ENCODE measurements at places on chromosomes 12 and 14.

DNA sequence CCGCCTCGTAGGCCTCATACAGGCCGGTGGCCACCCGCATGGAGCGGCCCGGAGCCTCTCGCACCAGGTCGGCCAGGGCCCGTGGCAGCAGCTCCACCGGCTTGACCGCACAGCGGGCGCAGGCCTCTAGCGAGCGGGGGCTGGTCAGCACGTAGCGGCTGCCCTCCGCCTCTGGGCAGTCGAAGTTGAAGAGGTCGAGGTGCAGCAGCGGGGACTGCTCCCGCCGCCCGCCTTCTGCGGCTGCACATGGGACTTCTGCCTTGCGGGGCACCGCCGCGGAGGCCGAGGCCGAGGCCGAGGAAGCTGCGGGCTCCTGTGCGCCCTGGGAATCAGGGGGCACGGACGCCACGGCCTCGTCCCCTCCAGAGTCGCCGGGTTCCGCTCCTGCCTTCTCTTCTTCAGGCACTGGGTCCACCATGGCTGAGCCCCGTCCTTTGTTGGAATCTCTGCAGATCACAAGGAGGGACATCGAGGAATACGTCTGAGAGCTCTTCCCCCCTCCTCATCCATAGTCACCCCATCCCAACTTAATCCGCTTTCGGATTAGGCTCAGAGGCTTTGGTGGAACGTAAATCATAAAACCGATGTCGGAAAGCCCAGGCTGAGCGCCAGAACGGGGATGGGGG is 1.4 kb downstream of the CCDC177 start:
- DNase-seq, result no peak

- DNase-seq, result no peak
These were observed 101.6 kb downstream of the BRMS1L start for GRCh38 chr14:35927727-35928126.

- no peak for DNase-seq
These were observed 4.3 kb upstream of the AP1G2 start for GRCh38 chr14:23571701-23572523.

DNA sequence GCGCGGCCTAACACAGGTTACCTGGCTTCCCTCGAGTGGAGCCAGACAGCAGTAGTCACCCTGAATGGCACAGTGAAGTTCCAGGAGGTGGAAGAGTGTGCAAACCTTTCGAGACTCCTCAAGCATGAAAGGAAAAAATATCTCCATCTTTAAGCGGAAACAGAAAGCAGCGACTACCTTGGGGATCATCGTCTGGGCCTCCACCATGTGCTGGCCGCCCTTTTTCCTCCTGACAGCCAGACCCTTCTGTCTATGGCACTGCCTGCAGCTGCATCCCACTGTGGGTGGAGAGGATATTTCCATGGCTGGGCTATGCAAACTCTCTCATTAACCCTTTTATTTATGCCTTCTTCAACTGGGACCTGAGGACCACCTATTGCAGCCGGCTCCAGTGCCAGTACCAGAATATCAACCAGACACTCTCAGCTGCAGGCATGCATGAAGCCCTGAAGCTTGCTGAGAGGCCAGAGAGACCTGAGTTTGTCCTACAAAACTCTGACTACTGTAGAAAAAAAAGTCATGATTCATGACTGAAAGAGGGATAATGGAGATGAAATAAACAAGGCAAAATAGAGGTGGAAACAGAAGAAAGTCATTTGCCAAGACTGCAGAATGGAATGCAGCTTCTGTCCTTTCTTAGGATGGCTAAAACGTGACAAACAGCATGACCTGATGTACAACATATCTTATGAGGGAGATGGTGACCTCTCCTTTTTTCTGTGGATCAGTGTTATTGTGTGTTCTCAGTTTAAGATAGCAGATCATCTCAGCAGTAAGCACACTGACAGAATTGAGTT is 2.4 kb upstream of the HEBP1 start:
- DNase-seq, result no peak

DNA sequence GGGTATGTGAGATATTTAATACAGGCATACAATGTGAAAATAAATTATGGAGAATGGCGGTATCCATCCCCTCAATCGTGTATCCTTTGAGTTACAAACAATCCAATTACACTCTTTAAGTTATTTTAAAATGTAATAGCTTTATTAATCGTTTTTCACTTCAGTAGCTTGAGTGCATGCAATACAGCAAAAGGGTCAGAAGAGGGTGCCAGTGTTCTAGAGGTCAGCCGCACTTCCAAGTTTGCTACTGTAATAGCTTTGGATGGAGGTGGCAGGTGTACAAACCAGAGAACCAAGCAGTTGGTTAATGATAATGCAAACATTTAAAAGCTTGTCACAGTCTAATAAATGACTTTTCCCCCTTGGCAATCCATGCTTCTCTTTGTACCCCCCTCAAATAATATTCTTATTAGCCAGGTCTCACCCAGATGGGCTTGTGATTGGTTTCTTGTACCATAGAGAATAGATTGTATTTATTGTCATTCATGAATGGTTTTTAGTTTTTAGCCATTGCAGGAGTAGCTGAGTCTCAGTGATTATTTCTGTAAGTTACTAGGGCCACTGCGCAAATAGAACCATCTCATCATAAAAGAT is 127.0 kb downstream of the ERC1 start:
- DNase-seq, result peak; percentile 90

DNA sequence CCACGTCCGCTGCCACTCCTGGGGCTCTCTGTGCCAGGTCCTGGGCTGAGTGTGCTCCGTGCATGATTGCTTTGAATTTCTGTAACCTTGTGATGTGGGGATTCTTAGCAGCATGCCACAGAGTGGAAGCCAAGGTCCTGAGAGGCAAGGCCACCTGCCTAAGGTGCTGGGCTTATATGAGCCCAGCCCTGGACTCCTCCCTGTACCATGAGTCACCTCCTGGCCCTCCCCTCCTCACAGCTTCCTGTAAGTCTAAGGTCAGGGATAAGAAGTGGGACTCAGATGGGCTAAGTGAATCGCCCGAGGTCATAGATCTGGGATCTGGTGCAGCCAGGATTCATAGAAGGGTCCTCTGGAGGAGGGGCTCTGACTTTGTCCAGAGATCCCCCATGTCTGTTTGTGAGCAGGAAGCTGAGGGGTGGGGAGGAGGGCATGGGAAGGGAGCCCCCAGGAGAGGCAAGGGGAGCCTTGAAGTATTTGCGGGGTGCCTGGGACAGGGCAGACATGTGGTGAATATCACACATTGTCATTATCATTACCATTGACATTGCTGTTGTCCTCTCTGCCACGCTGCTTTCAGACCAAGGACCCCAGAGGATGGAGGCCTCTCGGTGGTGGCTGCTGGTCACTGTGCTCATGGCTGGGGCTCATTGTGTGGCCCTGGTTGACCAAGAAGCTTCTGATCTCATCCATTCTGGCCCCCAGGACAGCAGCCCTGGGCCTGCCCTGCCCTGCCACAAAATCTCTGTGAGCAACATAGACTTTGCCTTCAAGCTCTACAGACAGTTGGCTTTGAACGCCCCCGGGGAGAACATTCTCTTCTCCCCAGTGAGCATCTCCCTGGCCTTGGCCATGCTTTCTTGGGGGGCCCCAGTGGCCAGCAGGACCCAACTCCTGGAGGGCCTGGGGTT is 28.8 kb downstream of the SERPINA3 start:
- DNase-seq, result no peak

GRCh38 chr12:113130457-113131135 is 5.0 kb downstream of the RASAL1 start:
- no peak for DNase-seq

GRCh38 chr14:60958146-60958545 is 22.7 kb downstream of the TRMT5 start:
- DNase-seq, result no peak

GRCh38 chr12:77697126-77697525 is 133.6 kb upstream of the NAV3 start:
- no peak for DNase-seq

GRCh38 chr12:123886931-123887582 is 85.6 kb downstream of the CCDC92 start:
- DNase-seq, result no peak

GRCh38 chr12:97751704-97752103 is 289.1 kb downstream of the RMST start:
- no peak for DNase-seq
